ENCODE measurements at places on chromosomes 16 and 17. TPM values are rescaled to one million over a fixed set of nuclear protein-coding genes. Genes with fewer than 3 reads are reported as not detected.

TPSG1 gene
- total RNA-seq: not detected

AKAP10 gene
- 20.2 TPM for total RNA-seq

CACNA1H gene
- 43.3 TPM for total RNA-seq

KCNH4 gene
- not detected for total RNA-seq

CIITA gene
- not detected for total RNA-seq

DNA sequence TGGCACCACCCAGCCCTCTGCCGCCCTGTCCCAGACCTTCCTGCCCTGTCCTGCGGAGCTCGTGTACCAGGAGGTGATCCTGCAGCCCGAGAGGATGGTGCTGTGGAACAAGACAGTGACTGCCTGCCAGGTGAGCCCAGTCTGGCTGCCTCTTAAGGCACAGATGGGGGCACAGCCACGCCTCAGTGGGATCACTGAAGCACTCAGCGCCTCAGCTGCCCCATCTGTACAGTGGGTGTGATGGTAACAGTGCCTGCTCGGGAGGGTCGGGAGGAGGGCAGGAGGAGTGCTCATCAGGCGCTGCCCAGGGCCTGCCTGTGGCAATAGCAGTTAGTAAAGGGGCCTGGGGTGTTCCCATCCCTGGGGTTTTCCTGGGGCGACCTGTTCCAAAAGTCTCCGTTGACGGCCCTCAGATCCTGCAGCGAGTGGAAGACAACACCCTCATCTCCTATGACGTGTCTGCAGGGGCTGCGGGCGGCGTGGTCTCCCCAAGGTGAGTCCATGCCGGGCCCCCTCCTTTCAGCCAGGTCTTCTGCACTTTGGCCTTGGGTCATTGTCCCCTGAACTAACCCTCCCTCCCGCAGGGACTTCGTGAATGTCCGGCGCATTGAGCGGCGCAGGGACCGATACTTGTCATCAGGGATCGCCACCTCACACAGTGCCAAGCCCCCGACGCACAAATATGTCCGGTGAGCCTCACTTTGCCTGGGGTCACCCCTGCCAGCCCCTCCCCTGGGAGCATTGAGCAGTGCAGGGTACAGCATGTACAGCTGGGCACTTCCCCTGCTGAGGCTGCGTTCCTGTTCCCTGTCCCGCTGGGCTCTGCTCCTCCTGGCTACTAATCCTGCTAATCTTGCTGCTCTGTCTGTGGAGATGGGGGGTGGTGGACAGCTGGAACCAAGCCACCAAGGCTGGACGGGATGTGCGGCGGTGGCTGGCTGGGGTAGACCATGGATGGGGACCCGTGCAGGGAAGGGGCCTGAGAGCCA is 4.5 kb upstream of the TCAP start:
- H3K36me3 ChIP-seq: peaks cover 11% of the 10 kb centered on the region
- peaks cover 3% of the 10 kb centered on the region for H3K4me1 ChIP-seq
- DNase-seq: no peak
- H3K4me3 ChIP-seq: peak overlapping the region; percentile 56
- no peak overlapping the region for H3K27ac ChIP-seq
- H3K27me3 ChIP-seq: no peaks in the 10 kb centered on the region

SCARF1 gene
- total RNA-seq: 2.1 TPM

HOXB8 gene
- total RNA-seq: not detected

- H3K27me3 ChIP-seq: no peaks in the 10 kb centered on the region
- DNase-seq: no peak
- H3K4me1 ChIP-seq: peaks cover 32% of the 10 kb centered on the region
- H3K4me3 ChIP-seq: no peak overlapping the region
- peaks cover 20% of the 10 kb centered on the region for H3K36me3 ChIP-seq
Observed at GRCh38 chr17:37064956-37065355, 116.2 kb downstream of the AATF start.

NGFR gene
- total RNA-seq: 9.6 TPM

GRCh38 chr17:60383379-60383778 is 8.6 kb downstream of the USP32 start:
- H3K4me1 ChIP-seq: peaks cover 10% of the 10 kb centered on the region
- peaks cover 5% of the 10 kb centered on the region for H3K36me3 ChIP-seq
- H3K4me3 ChIP-seq: no peak overlapping the region
- DNase-seq: no peak

CACNG1 gene
- total RNA-seq: not detected

DNA sequence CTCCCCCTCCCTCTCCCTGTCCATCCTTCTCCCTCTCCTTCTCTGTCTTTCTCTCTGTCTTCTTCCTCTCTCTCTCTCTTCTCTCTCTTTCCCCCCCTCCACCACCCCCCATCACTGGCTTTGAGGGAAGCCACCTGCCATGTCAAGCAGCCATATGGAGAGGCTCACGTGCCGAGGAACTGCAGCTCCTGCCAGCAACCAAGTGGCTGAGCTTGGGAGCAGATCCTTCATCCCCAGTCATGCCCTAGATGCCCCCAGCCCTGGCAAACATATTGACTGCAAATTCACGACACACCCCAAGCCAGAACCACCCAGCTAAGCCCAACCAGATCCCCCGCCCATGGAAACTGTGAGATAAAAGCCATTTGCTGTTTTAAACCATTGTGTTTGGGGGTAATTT is 40.9 kb upstream of the RBFOX3 start:
- peaks cover 12% of the 10 kb centered on the region for H3K36me3 ChIP-seq
- no peaks in the 10 kb centered on the region for H3K4me1 ChIP-seq
- DNase-seq: peak; percentile 23
- no peaks in the 10 kb centered on the region for H3K27me3 ChIP-seq
- no peak overlapping the region for H3K27ac ChIP-seq

DNA sequence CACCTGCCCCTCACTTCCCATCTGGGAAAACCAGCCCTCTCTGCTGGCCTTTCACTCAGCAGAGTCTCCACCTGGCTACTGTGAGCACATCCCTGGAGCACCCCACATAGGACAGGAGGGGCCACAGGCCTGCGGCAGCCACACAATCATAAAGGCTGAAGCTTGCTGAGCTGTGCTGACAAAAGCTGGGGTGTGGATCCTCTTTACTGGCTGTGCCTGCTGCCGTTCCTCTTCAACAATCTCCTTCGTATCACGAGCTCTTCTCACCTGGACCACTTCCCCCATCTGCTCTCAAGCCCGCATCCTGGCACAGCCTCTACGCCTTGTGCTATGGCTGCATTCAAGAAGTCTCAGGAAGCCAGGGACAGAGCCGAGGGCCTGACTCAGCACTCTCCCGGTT is 86.1 kb downstream of the ZNF778 start:
- no peaks in the 10 kb centered on the region for H3K4me1 ChIP-seq
- H3K4me3 ChIP-seq: no peak overlapping the region
- peaks cover 34% of the 10 kb centered on the region for H3K36me3 ChIP-seq
- no peak for DNase-seq

RMI2 gene
- total RNA-seq: 57.6 TPM

BHLHA9 gene
- total RNA-seq: not detected

CCL1 gene
- not detected for total RNA-seq

ANKRD40CL gene
- total RNA-seq: not detected

MYL4 gene
- total RNA-seq: 0.26 TPM

DNA sequence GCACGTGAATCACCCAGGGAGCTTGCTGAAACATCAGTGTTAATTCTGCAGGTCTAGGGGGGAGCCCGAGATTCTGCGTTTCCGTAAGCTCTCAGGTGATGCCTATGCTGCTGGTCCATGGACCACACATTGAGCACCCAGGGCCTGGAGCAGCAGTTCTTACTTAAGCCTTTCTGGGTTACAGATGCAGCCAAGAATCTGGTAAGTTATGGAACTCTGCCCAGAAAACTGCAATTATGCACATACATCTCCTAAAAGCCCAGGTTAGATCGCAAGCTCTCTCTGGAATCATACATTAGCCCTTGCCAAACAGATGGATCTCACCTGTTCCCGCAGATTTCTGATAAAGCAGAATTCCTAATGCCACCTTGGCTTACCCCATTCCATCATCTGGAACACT is 265.9 kb upstream of the SALL1 start:
- no peak overlapping the region for H3K27ac ChIP-seq
- H3K4me1 ChIP-seq: no peaks in the 10 kb centered on the region
- H3K36me3 ChIP-seq: peaks cover 7% of the 10 kb centered on the region
- no peak overlapping the region for H3K4me3 ChIP-seq
- no peaks in the 10 kb centered on the region for H3K27me3 ChIP-seq

DNA sequence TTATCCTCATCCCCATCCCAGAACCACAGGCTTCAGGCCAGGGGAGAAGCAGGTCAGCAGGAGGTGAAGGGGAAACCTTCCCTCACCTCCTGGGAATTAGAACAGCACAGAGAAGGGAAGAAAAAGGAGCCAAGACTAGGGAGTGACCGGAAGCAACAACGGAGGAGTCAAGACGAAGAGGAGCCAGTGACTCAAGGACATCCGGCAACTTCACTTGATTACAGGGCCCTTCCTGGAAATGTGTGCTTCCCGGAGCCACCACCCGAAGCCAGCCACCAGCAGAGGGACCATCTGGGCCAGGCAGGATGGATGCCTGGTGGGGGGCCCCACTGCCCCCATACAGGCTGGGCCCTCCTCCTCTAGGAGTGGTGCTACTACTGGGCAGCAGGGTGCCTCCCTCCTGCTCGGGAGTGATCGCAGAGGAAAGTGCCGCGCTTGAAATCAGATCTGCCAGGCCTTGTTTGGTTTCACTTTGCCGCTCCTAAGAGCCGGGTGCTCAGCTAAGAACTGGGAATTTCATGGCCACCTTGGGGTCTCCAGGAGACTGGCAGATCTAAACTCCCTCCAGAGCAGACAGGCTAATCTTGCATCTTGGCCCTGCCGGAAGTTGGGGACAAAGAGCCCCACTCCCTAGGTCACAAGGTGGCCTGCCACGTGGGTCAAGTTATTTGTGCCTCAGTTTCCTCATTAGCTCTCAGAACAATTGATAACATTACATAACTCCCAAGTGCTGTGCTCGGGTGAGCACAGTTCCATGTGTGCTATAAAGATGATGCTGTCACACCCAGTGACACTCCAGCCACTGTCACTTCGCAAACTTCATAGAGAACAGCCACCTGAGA is 6.6 kb downstream of the CDC42EP4 start:
- no peaks in the 10 kb centered on the region for H3K27me3 ChIP-seq
- DNase-seq: peak; percentile 85
- H3K27ac ChIP-seq: no peak overlapping the region
- H3K4me1 ChIP-seq: peaks cover 6% of the 10 kb centered on the region
- H3K36me3 ChIP-seq: no peaks in the 10 kb centered on the region

GRCh38 chr16:19605701-19606100 is 50.2 kb downstream of the VPS35L start:
- no peak overlapping the region for H3K27ac ChIP-seq
- H3K27me3 ChIP-seq: no peaks in the 10 kb centered on the region
- H3K4me3 ChIP-seq: no peak overlapping the region
- peaks cover 6% of the 10 kb centered on the region for H3K36me3 ChIP-seq
- no peak for DNase-seq
- H3K4me1 ChIP-seq: no peaks in the 10 kb centered on the region

GRCh38 chr17:34917381-34917780 is 43.9 kb downstream of the CCT6B start:
- no peaks in the 10 kb centered on the region for H3K27me3 ChIP-seq
- H3K4me1 ChIP-seq: peaks cover 3% of the 10 kb centered on the region
- H3K36me3 ChIP-seq: no peaks in the 10 kb centered on the region
- no peak overlapping the region for H3K4me3 ChIP-seq
- H3K27ac ChIP-seq: no peak overlapping the region

- no peaks in the 10 kb centered on the region for H3K36me3 ChIP-seq
- H3K27me3 ChIP-seq: peaks cover 16% of the 10 kb centered on the region
- H3K27ac ChIP-seq: no peak overlapping the region
- no peaks in the 10 kb centered on the region for H3K4me1 ChIP-seq
- H3K4me3 ChIP-seq: peak overlapping the region; percentile 49
- no peak for DNase-seq
Observed at GRCh38 chr16:1332618-1333148, 762 bp upstream of the BAIAP3 start.

GRCh38 chr16:15553313-15554088 is 89.5 kb downstream of the MARF1 start:
- DNase-seq: no peak
- H3K27me3 ChIP-seq: no peaks in the 10 kb centered on the region
- H3K4me3 ChIP-seq: no peak overlapping the region
- H3K4me1 ChIP-seq: no peaks in the 10 kb centered on the region

GRCh38 chr17:77327181-77327565 is 186.4 kb downstream of the SEC14L1 start:
- H3K27ac ChIP-seq: no peak overlapping the region
- H3K27me3 ChIP-seq: no peaks in the 10 kb centered on the region
- H3K4me3 ChIP-seq: no peak overlapping the region
- H3K4me1 ChIP-seq: no peaks in the 10 kb centered on the region
- no peaks in the 10 kb centered on the region for H3K36me3 ChIP-seq

- no peak overlapping the region for H3K27ac ChIP-seq
- no peak overlapping the region for H3K4me3 ChIP-seq
- DNase-seq: no peak
Observed at GRCh38 chr16:28140788-28141618, 70.8 kb downstream of the XPO6 start.

TPSD1 gene
- total RNA-seq: not detected

TEKT3 gene
- 0.57 TPM for total RNA-seq

PGP gene
- total RNA-seq: 37.4 TPM

DNA sequence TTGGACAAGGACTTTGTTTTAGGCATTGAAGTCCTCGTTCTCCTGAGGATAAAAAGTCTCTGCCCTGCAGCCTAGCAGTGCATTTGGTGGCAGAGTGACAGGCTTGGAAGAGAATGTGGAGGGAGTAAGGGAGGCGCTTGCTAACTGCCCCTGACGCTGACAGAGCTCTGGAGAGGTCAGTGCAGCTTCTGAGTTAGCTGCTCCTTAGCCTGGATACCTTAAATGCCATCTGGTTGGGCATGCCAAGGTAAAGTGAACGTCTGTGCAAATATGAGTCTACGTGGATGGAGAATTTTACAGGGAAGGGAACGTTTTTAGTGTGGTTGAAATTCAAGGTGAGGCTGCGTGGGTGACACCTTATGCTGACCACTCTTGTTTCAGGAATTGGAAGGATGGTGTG is 44.4 kb downstream of the SEC14L1 start:
- no peak for DNase-seq
- no peaks in the 10 kb centered on the region for H3K36me3 ChIP-seq
- no peaks in the 10 kb centered on the region for H3K27me3 ChIP-seq
- no peak overlapping the region for H3K27ac ChIP-seq
- no peaks in the 10 kb centered on the region for H3K4me1 ChIP-seq
- no peak overlapping the region for H3K4me3 ChIP-seq

GRCh38 chr17:41869426-41869825 is 4.2 kb upstream of the KLHL11 start:
- H3K27me3 ChIP-seq: no peaks in the 10 kb centered on the region
- H3K4me1 ChIP-seq: no peaks in the 10 kb centered on the region
- DNase-seq: no peak
- H3K4me3 ChIP-seq: no peak overlapping the region
- H3K27ac ChIP-seq: no peak overlapping the region
- H3K36me3 ChIP-seq: peaks cover 81% of the 10 kb centered on the region
